Right atrium auricular region (tissue), 2 donors: ENCODE measurements at places on chromosomes 13 and 19.

DNA sequence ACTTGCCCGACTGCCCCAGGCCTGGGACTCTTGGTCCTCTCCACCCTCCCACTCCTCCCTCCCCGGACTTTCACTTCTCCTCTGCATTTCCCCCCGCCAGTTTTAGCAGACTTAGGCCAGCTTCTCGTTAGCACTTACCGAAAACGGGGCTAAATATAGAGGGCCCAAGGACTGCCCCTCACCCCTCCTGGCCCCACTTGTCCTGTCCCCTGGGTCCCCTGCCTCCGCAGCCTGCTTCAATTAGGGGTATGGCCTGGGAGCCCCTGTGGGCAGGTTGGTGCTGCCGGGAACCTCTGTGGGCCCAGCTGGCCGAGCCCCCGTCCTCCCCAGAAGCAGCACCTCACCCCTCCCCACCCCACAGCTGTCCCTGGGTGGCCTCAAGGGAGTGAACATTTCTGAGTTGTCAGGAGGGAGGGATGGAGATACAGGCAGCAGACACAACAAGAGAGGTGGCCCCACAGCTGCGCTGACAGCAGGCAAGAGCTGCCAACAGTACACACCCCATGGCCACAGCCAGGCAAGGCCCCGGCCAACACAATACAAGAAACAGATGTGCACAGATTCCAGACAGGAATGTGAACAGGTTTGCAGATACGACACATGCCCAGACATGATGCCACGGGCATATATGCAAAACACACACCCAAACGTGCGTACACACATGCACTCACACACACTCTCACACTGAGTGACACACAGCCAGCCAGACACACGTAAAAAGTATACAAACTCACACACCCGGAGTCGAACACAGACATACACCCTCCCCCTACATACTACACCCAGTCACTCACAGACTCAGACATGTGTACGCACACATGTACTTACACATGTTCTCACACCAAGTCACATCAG is 2.6 kb downstream of the POU2F2 start:
- DNase-seq = no peak

DNA sequence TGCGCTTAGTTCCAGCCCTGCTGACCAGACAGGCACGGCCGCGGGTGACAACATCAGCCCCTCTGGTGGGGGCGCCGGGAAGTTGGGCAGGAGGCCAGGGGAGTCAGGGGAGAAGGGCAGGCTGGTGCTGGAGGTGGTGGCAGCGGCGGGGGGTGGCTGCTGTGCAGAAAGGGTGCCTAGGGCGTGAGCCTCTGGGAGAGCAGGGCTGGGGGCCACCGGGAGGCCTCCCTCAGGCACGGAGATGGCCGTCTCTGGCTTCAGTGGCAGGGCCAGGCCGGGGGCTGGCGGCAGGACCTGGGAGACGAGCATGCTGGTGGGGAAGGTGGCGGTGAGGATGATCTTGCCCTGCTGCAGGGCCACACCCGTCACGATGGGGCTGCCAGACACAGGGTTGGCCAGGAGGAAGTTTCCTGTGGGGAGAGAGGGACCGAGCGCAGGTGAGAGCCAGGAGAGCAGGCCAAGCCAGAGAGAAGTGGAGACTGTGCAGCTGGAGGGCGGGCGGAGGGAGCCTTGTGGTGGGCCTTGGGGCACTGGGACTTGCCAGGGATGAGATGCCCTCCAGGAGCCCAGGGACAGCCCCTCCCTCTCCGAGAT is 3.3 kb downstream of the SIX5 start:
- DNase-seq = no peak

- DNase-seq = peak; percentile 26
Measured at GRCh38 chr13:112445411-112446271, 69.5 kb downstream of the SPACA7 start.

DNA sequence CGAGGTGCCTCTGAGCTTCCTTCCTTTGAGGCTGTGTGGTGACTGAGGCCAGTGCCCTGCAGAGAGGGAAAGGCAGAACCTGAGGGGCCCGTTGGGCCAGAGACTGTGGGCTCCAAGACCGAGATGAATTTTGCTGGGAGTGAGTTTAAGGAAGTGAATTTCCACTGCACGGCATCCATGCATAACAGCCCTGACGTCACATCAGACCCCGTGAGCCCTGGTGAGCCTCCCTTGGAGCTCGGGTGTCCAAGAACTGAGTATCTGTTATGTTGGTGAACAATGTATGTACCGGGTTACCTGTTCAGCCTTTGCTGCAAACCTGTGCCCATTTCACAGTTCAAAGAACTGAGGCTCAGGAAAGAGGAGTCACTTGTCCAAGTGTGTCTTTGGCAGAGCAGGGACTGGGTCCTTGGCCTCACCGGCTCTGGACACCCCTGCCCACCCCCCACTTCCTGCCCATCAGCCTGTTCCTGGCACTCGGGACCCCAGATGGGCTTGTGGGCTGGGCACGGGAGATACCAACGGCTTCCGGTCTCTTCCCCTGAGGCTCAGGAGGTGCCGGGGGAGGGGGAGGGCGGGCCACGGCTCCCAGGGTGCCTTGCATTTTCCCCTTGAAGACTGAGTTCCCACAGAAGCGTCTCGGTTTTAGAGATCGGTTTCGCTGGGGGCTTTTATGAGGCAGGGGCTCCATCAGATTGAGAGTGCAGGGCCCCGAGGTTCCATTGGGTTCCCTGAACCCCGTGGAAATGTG is 33.7 kb downstream of the NFILZ start:
- DNase-seq = no peak

GRCh38 chr13:110259651-110260050 is 47.3 kb downstream of the COL4A1 start:
- no peak for DNase-seq

DNA sequence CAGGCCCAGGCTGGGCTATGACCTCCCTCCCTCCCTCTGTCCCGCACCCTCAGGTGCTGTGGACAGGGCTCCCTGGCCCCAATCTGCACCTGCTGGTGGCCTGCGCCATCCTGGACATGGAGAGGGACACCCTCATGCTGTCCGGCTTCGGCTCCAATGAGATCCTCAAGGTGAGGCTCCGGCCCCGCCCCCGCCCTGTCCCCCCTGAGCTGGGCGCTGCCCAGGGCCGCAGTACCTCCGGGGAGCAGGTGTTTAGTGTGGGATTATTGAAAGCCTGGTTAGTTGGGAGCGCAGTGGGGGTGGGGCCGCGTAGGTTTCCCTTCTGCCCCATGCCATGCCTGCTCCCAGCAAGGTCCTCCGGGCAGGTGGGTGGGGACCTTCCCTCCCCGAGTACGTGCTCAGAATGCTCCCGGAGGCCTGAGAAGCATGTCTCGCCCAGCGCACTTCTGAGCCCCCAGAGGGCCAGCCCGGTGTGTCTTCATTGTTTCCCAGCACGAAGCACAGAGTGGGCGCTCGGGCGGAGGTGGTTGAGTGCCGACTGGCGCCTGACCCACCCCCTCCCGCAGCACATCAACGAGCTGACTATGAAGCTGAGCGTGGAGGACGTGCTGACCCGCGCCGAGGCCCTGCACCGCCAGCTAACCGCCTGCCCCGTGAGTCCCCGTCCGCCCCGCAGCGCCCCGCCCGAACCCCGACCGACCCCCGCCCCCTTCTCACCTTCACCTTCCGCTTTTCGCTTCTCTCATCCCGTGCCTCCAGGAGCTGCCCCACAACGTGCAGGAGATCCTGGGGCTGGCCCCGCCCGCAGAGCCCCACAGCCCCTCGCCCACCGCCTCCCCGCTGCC is 8.8 kb downstream of the IL4I1 start:
- DNase-seq = no peak
